Left renal cortex interstitium (tissue), 4 donors: ENCODE measurements at places on chromosomes 7 and 10.

- no peak for DNase-seq
Observed at GRCh38 chr10:29389935-29390334, 101.1 kb downstream of the LYZL1 start.

DNA sequence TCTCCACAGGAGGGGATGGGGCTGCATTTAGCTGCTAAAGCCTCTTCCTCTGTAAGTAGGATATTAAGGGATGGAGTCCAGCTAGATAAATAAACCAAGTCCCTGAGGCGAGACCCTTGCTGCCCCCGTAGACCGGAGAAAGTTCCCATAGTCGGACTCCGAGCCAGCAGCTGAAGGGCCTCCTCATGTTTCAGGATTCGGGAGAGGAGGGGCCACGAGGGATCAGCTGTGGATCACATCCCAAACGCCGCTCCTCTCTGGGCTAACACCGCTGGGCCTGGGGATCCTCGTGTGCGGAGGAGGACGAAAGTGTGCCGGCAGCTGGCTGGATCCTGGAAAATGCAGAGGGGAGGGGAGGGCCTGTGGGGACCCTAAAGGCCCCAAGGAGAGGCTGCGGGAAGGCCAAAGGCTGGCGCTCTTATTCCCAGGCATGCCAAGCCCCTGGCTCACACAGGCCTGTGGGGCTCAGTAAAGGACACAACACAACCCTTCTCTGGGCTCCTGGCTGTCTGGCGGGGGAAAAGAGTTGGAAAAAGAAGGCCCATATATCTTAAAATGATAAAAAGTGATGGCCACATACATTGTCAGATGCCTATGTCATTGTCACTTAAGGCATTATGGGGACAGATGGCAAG lies 82.5 kb upstream of the TMEM72 start:
- DNase-seq, result peak; percentile 75

GRCh38 chr10:66457629-66458028 lies 468.2 kb upstream of the LRRTM3 start:
- DNase-seq, result no peak

- no peak for DNase-seq
Observed at GRCh38 chr7:113912876-113913275, 5.9 kb downstream of the PPP1R3A start.

DNA sequence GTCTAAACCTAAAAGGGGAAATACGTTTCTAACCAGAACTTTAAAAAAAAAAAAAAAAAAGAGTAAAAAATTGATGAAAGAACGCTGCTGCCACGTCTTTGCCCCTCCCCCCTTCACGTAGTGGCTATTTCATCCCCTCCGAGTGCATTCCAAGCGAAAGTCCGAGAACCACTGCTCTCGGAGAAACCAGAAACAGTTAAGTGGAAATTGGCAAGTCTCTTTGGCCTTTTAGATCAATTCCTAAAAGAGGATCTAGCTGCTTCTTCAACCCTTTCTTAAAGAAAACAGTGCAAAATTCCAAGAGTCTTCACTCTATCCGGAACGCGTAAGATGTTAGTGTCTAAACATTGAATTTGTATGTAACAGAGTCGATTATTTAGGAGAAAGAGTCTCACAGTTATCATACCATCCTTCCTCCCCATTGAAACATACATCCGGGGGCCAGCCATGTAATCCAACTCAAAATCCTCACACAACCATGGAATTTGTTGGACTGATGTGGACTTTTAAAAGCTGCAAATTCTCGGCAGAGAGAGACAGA lies 1.1 kb downstream of the P4HA1 start:
- peak; percentile 89 for DNase-seq

DNA sequence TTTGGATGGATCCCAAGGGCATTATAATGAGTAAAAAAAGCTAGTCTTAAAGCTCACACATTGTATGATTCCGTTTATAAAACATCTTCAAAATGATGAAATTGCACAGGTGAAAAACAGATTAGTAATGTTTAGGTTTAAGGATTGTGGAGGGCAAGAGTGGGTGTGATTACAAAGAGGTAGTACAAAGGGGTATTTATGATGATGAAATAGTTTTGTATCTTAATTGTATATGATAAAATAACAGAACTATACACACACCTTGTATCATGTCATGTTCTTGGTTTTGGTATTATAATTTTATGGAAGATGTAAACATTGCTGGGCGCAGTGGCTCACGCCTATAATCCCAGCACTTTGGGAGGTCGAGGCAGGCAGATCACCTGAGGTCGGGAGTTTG lies 2.8 kb upstream of the SSC4D start:
- no peak for DNase-seq

GRCh38 chr7:31000161-31000693 lies 36.5 kb downstream of the GHRHR start:
- no peak for DNase-seq

GRCh38 chr7:125256446-125256845 lies 326.8 kb upstream of the POT1 start:
- peak; percentile 36 for DNase-seq

- DNase-seq, result no peak
Observed at GRCh38 chr10:44307691-44308090, 77.2 kb downstream of the CXCL12 start.

DNA sequence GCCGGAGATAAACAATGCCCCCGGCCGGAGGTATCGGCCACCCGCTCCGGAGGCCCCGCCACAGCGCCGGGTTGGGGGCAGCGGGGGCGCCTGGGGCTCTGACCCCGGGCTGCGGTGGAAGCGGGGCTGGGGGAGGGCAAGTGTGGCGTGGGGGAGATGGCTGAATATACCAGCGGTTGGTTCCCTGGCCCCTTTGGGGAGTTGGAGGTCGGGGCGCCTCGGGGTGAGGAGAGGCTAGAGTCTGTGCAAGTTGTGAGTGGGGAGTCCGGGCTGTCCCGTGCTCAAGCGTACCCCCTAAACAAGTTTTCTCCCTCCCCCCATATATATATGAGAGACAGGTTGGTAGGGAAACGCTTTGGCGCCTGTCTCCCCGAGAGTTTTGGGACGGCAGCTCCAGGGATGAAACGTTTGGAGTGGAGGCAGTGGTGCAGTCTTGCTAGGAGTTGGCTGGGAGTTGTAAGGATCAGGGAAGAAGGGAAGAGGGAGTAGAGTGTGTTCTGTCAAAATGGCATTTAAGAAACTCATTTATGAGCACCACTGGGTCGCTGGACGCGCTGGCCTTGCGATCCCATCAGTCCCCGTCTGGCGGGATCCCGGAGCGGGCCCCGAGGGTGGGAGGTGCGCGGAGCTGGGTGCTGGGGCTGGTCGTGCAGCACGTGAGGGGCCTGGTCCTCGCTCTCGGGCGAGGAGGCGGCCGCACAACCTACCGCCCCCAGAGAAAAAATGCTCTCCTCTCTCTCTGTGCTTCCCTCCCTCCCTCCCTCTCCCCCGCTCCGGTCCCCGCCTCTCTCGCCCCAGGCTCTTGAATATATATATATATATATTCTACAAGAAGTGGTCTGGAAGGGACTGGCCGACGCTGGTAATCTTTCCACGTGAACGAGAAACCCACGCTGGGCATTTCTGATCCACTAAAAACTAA lies 1.1 kb downstream of the TET1 start:
- DNase-seq, result peak; percentile 41

DNA sequence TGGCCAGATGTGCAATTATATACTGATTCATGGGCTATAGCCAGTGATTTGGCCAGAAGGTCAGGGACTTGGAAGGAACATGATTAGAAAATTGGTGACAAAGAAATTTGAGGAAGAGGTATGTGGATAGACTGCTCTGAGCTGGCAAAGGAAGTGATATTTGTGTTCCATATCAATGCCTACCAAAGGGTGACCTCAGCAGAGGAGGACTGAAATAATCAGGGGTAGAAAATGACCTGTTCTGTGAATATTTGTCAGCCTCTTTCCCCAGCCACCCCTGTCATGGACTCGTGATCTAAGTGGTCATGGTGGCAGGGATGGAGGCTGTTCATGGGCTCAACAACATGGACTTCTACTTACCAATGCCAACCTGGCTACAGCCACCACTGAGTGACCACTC lies 47.0 kb downstream of the PTPRE start:
- no peak for DNase-seq

GRCh38 chr10:22475651-22476600 lies 130.6 kb downstream of the SPAG6 start:
- DNase-seq, result no peak
